IPS DF 19.7 (cell line): ENCODE measurements at places on chromosomes 13 and 19.

GRCh38 chr19:46009530-46010510 lies 13.0 kb downstream of the PGLYRP1 start:
- DNase-seq, result no peak

GRCh38 chr19:2567580-2567979 lies 91.7 kb downstream of the GADD45B start:
- DNase-seq, result no peak

DNA sequence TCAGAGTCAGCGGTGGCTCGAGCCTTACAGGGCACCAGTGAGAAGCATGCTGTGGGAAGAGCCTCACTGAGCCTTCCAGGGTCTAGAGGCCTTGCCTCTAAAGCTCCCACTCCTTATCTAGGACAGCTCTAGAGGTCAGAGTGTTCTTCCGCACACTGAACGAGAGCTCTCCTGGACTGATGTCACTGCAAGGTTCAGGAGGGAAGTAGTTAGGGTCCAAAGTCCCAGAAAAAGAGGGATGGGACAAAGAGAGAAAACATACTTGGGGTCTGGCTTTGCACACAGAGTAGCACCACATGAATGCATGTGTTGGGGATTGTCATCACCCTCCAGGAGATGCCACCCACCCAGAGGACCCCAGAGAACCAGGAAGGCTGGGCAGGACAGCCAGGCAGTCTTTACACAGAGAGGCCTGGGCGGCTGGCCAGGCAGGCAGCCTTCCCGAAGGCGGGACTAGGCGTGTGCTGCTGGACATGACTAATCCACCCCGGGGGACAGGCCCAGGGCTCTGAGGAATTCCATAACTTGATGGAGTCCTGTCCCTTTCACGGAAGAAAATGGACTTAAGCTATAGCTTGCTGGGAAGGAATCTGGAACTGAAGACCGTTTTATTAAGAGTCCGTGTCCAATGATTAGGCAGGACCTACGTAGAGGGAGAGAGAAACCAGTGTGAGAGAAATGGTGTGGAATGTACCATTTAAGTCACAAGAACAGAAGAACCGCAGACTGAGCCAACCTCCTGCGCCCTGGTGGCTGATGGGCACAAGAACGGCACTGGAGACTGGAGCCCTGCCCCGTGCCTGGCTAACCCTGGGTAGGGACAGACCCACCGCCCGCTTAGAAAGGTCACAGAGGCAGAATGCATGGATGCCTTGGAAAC lies 16.6 kb upstream of the EPHX3 start:
- no peak for DNase-seq

- no peak for DNase-seq
These were observed 135.0 kb upstream of the KL start for GRCh38 chr13:32881074-32881776.

GRCh38 chr13:104869501-104869900 lies 1666.0 kb downstream of the EFNB2 start:
- no peak for DNase-seq

- peak; percentile 72 for DNase-seq
These were observed 1.5 kb downstream of the ZNF814 start for GRCh38 chr19:57887195-57887941.
